SK-N-SH (cell line): ENCODE measurements at places on chromosomes 4 and X.

- DNase-seq, result no peak
Observed at GRCh38 chr4:15368856-15369255, 59.0 kb upstream of the C1QTNF7 start.

GRCh38 chr4:24434241-24434640 is 150.1 kb downstream of the DHX15 start:
- no peak for DNase-seq

DNA sequence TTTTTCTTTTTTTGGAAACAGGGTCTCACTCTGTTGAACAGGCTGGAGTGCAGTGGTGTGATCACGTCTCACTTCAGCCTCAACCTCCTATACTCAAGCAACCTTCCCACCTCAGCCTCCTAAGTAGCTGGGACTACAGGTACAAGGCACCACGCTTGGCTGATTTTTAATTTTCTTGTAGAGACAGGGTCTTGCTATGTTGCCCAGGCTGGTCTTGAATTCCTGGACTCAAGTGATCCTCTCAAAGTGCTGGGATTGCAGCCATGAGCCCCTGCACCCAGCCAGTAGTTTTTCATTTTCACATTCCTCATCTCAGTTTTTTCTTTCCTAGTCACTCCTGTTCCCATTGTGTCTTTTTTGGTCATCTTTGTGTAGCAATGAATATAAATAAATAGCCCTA is 11.1 kb downstream of the USO1 start:
- DNase-seq, result no peak

DNA sequence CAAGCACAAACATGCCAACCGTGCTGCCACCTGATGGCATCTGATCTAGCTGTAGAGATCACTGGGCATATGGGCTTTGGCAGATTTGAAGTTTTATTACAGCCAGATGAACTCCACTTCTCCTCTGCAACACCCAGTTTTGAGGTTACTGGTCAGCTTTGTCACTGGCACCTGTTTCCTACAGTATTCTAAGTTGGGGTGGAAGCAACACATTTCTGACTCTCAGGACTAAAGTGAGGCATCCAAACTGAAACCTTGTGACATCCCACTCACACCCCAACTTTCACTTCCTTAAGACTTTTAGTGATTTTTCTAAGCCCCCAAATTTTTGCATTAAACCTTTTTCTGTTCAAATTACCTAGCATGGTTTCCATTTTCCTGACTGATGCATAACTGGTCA is 115.1 kb upstream of the PCDH18 start:
- DNase-seq, result no peak

- peak; percentile 23 for DNase-seq
Observed at GRCh38 chr4:37885496-37885895, 5.4 kb upstream of the TBC1D1 start.

- DNase-seq, result no peak
Observed at GRCh38 chr4:186148336-186148975, 42.9 kb upstream of the CYP4V2 start.

DNA sequence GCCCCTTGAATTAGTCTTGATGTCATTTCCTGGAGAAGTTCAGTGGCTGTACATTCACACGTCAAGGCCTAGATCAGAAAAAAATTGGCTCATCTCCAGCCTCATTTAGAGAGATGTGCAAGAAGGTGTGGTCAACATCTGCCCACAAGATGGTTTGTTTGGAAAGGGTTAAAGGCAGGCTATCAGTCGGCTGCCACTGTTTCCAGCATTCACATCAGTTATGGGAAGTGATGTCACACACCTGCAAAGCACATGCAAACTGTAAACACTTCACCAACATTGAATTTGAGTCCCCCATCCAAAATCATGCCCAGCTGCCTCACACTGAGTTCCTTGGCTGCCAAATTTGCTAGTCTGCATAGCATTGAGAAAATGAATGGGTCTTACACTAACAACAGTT is 498.3 kb upstream of the INTU start:
- no peak for DNase-seq

- DNase-seq, result no peak
Observed at GRCh38 chr4:38050560-38051350, 90.6 kb downstream of the PTTG2 start.

- no peak for DNase-seq
Observed at GRCh38 chr4:142645475-142646108, 200.5 kb downstream of the INPP4B start.

GRCh38 chrX:135512508-135513129 is 7.8 kb upstream of the INTS6L start:
- no peak for DNase-seq

DNA sequence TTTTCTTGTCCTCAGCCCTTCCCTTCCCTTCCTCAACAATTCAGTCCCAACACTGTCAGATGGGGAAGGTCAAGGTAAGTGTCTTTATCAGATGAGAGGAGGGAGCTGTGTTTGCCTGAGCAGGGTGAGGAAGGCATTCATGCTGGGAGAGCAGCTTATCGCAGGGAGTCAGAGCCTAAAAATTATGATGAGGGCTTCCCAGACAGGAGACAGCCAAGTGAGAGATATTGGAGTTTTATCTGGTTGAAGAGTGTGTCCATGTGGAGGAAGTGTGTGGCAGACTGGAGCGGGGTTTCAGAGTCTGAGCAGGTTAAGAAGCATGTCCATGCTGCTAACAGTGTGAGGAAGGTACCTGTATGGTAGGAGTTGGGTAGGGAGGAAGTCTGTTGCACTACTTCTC is 18.4 kb downstream of the BEX4 start:
- DNase-seq, result no peak

- DNase-seq, result no peak
Observed at GRCh38 chrX:139052461-139052860, 340.9 kb upstream of the FGF13 start.

GRCh38 chr4:2105559-2105958 is 46.4 kb downstream of the NAT8L start:
- no peak for DNase-seq

DNA sequence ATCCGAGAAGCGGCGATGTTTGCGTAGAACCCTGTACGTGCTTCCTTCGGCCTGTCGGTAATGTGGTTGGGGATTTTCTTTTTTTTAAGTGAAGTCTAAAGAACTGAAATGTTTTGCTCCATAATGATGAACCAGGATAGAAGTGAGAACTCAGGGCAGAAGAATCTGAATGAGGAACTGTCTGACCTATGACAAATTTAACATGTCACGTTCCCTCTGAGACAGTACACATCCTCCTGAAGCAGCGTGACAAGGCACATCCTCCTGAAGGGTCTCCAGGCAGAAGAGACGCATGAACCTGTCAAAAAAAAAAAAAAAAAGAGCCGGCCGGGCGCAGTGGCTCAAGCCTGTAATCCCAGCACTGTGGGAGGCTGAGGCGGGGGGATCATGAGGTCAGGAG is 6.2 kb downstream of the CSF2RA start:
- no peak for DNase-seq

DNA sequence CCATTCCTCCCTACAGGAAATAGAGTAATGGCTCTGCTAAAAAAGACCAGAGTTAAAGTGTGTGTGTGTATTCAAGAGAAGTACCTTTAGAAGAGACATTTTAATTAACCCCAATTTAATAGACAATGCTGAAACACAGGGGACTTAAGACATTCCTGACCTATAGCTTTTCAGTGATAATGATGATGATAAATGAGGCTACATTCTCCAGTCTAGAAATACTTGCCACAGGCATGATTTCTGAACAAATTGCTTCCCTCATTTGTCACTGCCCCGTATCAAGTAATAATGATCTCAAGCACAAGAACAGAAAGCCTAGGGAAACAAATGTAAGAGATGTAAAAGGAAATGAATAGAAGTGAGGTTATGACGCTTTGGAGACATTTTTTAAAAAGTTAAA is 117.1 kb downstream of the UNC5C start:
- no peak for DNase-seq

GRCh38 chr4:1900087-1900433 is 28.9 kb downstream of the NSD2 start:
- DNase-seq, result no peak

DNA sequence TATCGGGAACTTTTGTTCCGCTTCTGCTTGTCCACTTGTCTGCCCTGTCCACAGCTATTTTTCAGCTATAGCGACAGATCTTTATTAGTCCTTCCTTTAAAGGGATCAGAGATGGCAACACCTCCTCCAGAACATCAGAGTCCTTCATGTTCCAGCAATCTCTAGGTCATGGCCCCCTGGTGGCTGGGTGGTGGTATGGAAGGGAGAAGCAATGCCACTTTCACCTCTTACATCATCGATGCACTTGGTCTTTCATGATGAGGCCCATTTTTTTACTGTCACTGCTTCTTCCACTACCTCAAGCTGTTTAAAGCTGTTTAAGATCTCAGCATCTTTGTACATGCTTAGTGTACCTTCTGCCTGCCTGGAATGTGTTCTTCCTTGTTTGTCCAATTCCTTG is 106.7 kb downstream of the ARHGAP6 start:
- DNase-seq, result peak; percentile 44

GRCh38 chr4:742742-743311 is 37.2 kb downstream of the PCGF3 start:
- peak; percentile 93 for DNase-seq
